ENCODE measurements at places on chromosomes 12 and 14.
A peak's percentile ranks its signal among the peaks of the same experiment; 100 is the strongest.

DNA sequence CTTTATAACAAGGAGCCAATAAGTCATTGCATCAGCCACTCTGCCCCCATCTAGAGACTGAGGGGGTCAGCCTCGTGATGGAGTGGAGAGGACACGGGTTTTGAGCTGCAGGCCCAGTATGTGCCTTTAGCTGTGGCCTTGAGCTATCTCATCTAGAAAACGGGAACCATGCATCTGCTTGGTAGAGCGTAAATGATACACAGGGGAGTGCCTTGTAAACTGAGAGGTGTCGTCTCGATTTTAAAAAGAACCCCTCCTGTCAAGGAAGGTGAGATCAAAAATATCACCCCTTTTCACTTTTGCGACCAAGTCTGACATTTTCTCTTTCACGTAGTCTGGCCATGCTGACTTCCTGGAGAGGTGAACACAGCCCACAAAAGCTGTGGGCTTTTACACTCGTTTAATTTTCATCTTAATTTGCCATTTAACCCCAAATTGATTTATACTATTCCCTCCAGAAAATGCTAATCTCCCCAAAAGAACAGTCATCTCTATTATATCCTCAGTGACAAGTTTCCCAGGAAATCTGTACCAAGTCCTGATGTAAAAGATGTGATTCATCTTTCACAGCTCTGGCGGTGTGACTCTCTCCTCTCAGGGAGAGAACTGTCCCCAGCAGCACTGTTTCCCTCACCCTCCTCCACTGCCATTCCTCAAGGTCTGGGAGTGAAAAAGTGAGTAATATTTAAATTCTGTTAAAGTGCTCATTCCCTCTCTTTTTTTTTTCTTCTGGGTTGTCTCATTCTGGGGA is 30.6 kb downstream of the VCPKMT start:
- DNase-seq, result peak; percentile 84

DNA sequence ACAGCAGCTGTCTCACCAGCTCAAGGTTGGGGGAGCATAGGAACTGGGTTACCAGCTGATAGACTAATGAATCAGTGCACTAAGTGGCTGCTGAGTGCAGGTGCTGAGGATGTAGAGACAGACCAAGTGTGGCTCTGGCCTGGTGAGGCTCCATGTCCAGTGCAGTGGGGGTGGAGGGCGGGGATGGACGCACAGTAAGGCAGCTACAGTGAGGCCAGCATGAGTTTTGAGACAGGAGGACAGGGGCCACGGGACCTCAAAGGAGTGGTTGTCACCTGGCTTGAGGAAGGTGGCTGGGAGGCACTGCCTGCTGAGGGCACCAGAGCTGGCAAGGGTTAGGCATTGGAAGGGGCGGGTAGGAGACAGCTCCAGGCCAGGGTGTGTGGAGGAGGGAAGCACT is 37.0 kb downstream of the SYNE3 start:
- DNase-seq, result no peak

- no peak for DNase-seq
These were observed 116.0 kb downstream of the PRICKLE1 start for GRCh38 chr12:42473561-42473960.

- peak; percentile 60 for DNase-seq
These were observed 212.8 kb downstream of the CACNA1C start for GRCh38 chr12:2265461-2266167.

GRCh38 chr12:26551385-26551784 is 281.6 kb downstream of the ITPR2 start:
- DNase-seq, result no peak

- DNase-seq, result no peak
These were observed 414.7 kb downstream of the RAD51B start for GRCh38 chr14:68234101-68234905.

- DNase-seq, result no peak
These were observed 20.6 kb downstream of the SBNO1 start for GRCh38 chr12:123344086-123344485.

DNA sequence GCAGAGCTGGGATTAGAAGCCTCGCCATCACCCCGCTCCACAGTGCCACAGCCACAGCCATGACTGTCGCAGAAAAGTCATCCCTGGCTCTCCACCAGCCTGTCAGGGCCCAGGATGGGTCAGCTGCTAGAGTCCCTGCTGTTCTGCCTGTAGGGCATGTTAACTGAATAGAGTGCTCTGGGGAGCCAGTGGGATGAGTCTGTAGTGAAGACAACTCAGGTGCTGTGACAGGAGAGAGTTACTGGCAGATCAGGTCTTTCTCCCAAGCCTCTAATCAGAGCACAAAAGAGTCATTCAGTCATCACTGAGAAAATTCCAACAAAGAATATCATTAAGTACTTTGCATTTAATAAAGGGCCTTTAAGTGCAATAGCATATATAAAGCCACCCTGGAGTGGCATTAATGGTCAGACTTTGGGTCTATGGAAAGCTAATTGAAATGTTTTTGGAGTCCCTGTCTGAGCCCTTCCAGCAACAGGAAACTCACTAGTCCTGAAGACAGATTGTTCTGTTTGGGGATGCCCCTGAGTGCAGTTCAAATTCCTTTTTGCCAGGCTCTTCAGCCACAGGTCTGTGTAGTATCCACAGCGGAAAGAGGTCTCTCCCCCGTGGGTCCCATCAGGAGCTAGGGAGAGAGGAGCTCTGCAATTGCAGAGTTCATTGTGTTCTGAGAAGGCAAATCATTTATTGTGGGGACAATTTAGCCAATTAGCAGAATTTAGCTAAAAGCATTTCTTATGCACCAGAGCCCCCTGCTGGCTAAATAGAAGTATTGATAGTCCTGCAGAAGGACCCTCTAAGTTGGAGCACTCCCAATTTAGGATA is 45.2 kb upstream of the C14orf132 start:
- DNase-seq, result peak; percentile 58

DNA sequence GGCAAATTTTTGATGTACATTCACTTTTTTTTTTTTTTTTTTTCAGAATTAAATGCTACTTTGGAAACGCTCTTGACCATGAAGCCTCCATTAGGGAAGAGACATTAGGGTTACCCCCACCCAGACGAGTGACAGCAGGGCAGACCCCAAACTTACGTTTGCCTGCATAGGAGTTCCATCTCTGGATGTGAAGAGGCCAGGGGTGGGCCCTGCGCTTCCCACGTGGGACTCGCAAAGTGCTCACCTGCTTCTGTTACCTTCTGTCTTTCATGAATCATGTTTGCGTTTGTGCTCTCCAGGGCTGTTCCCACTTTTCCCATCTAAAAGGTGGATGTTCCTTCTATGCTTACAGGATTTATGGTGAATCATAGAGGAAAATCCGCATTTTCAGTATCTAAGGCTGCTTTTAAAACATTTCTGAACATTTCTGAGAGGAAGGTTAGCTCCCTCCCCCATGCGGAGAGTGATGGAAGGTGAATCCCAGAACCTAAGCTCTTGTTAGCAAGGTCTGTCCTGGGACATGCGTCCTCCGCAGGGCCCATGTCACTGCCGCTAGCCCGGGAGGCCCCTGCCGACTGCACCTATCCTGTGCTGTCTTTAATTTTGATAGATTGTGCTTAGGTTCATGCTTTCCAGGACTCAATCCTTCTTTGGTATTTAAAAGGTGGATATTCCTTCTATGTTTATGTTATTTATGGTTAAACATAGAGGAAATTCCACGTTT is 135.7 kb upstream of the RTL1 start:
- no peak for DNase-seq

- no peak for DNase-seq
These were observed 30.9 kb upstream of the TDRD9 start for GRCh38 chr14:103897075-103897947.

GRCh38 chr14:94751321-94751720 is 18.6 kb downstream of the GSC start:
- no peak for DNase-seq

GRCh38 chr14:21056520-21057163 is 980 bp upstream of the RNASE8 start:
- peak; percentile 82 for DNase-seq

GRCh38 chr12:12528361-12529270 is 34.0 kb downstream of the DUSP16 start:
- no peak for DNase-seq

DNA sequence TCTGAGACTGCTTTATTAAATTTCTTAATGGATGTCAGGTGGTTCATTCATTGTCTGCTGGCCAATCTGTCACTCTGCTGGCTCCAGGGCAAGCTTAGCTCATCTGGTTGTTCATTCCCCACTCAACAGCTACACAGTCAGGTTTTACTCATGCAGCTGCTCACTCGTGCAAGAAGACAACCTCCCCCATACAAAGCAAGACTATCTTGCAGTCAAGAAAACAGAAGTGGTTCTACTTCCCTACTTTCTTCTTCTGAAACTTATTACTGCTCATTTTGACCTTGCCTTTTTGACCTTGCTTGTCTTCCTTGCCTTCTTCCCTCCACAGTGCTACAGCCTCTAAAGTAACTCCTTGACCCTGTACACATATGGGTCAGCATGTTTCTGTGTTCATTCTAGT is 277.9 kb downstream of the SSPN start:
- DNase-seq, result no peak

Measured in Daoy (cell line).